ENCODE measurements at places on chromosomes 1 and 21.

GRCh38 chr1:10973552-10973951, 38.9 kb upstream of the TARDBP start:
- DNase-seq: no peak

DNA sequence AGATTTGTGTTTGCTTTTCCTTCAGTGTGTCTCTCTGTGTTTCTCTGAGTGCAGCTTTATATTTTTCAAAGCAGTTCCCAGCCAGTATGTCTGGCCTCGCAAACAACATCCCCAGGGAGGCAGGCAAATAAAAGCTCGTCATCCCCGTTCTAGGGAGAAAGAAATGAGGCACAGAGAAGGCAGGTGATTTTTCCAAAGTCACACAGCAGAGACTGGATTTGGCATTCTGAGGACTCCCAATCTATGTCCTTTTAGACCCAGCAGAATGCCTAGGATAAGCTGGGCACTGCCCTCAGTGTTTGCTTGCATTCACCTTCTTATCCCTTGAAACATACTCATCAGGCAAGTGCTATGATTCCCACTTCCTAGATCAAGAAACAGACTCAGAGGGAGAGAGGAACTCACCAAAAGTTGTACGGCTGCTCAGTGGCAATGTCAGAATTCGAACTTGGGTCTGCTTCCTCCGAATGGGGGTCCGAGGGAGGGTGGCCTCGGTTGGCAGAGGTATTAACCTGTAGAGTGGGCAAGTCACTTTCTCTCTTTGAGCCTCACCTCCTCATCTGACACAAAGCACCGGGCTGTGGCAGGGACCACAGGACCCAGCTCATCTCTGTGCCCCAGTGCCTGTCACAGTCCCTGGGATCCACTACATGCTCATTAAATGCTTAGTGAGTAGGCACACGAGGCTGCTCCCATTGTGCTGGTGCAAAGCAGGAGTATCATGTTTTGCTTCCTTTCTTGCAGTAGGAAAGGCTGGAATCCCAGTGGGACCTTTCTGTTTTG, 4.2 kb downstream of the RAP1GAP start:
- DNase-seq: no peak

DNA sequence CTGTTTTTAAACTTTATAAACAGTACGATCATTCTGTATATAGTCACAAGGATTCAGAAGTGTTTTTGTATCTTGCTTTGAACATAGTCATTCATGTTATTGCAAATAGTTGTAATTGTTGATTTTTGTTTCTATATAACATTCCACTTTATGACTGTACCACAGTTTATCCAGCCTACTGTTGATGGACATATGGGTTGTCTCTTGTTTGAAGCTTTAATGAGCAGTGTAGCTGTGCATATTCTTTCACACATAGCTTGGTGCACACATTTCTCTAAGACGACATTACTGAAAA, 6.1 kb downstream of the CD101 start:
- no peak for DNase-seq

DNA sequence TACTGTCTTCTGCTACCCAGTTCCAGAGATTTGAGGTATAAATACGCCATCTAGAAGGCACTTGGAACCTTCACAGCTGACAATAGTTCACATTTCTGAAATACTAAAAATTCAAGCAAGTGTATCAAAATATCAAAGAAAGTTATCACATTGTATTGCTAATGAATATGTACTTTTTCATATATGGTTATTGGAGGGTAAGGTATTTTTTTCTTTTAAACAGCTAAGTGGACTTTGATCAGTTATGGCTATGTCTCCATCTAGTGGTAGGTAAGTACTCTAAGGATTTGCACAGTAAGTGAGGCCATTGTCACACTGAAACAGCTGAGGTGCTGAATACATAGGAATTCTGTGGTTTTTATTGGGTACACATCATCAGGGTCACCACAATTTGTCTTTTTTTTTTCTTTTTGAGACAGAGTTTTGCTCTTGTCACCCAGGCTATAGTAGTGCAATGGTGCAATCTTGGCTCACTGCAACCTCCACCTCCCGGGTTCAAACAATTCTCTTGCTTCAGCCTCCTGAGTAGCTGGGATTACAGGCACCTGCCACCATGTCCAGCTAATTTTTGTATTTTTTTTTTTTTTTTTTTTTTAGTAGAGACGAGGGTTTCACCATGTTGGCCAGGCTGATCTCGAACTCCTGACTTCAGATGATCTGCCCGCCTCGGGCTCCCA, 49.1 kb upstream of the CR2 start:
- DNase-seq: no peak

DNA sequence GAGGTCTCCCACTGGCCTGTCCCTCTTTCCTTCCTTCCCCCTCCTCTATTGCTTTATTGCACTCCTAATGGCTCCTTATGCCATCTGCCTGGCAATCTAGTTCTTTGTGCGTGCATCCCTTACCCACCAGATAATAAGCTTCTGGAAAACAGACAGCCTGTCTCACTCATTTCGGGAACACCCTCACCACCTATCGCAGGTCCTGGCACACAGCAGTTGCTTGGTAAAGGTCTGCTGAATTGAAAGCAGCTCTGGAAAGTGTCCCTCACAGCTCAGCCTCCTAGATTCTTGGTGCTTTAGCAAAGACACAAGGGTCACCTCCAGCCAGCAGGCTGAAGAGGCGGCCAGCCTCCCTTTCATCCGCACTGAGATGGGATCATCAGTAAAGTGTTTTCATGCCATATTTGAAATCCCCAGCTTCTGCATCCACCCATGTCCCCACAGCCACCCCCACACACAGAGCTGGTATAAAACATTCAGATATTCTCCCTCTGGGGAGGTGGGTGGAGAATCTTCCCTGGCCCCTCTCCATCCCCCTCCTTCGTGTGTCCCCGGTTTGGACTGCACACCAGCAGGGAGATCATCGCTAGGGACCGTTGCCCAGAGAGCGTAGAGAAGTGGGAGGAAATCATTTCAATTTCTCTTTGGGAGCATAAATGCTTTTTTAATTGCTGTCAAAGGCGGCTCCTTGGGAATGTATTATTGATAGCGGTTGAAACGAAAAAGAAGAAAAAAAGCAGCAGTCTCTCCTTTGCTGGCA, 29.1 kb upstream of the ATP2B4 start:
- no peak for DNase-seq

DNA sequence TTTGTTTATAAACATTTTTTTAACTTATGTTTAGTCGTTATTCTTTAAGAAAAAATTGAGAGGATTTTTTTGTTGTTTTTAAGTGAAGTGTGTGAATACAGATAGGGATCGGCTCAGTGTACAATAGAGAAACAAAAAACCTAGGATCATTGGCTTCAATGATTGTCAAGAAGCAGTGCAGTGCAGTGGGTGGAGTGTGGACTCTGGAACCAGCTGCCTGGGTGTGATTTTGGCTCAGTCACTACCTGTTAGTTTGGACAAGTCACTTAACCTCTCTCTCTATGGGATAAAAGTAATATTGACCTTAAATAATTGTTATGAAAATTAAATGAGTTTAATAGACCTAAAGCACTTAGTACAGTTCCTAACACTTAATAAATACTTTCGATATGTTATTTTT, 41.3 kb downstream of the SCCPDH start:
- no peak for DNase-seq

DNA sequence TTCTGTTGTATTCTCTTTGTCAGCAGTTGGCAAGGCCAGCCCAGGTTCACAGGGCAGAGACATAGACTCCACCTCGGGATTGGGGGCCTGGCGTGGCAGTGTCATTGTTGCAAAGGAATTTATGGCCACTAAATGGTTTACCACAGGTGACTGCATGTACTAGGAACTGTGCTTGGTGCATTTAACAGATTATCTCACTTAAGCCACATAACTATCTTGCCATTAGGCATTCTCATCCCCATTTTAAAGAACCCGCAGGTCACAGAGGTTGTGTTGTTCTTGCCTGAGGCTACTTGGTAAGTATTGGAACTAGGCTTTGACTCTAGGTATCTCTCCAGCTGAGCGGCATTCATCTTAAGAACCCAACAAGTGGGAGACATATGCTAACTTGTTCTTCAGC, 9.7 kb downstream of the TLCD4 start:
- no peak for DNase-seq

DNA sequence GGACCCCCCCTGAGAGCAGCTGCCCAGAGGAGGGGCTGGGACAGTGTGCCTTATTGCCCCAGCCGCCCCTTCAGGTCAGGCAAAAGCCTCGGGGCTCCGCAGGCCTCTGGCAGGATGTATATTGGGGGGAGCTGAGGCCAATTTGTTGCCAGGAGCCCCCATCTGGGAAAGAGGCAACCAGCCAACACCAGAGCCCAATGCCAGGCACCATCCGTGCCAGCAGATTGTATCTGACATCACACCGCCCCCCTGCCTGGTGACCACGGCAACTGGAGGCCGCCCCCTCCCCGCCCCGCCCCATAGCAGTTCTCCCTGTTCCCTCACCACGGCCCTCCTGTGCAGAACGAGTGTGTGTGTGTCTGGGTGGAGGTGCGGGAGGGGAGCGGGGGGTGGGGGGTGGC, 3.6 kb upstream of the PLEKHG5 start:
- no peak for DNase-seq

DNA sequence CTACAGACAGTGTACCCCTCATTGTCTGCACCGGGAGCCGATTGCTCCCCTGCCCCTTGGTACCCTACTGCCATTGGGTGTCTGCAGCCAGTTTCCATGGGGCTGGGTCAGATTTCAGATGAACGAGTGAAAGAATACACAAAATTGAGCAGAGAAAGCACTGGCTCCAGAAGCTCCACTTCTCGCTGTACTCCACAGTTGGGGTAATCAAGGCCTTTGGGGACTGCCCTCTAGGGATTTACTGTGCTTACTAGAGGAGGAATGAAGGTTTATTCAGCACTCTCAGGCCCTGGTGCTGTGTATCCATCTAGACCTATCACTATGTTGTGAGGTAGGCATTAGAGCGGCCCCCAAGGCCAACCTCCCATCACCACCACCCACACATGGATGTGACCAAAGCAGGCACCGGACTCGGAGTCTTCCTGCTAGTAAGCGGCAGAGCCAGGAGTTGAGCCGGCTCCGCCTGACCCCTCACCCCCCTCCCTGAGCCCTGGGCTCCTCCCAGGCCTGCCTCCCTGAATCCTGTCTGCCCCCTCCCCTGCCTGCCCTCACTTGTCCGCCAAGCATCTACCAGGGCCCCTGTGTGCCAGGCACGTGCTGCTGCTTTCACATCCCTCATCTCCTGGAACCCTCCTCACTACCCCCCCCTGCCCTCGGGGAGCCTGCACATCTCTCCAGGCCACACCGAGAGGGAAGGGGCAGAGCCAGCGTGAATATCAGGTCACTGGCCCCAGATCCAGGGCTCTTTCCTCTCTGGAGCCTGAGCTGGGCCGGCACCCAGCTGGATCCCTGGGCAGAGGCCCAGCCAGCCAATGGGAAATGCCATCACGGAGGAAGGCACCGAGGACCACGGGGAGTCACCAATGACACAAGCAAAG, 23.3 kb downstream of the KCNN3 start:
- no peak for DNase-seq

DNA sequence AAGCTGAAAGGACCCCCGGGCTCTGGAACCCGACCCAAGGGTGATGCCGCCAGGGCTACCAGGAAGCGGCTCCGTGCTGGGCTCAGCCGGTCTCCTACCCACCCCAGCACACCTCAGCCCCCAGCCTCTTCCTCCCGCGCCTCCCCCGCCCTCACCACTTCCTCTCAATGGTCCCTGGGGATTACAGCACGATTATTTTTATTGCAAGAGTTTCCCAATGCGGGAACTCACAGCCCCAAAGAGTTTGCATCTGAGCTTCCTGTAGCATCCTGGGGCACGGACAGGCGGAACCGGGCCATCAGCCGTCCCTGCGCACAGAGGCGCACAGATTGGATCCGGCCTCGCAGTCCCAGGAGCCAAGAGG, 8.7 kb upstream of the SLX9 start:
- no peak for DNase-seq

- no peak for DNase-seq
Observed at GRCh38 chr1:14682941-14683621, 84.6 kb downstream of the KAZN start.

DNA sequence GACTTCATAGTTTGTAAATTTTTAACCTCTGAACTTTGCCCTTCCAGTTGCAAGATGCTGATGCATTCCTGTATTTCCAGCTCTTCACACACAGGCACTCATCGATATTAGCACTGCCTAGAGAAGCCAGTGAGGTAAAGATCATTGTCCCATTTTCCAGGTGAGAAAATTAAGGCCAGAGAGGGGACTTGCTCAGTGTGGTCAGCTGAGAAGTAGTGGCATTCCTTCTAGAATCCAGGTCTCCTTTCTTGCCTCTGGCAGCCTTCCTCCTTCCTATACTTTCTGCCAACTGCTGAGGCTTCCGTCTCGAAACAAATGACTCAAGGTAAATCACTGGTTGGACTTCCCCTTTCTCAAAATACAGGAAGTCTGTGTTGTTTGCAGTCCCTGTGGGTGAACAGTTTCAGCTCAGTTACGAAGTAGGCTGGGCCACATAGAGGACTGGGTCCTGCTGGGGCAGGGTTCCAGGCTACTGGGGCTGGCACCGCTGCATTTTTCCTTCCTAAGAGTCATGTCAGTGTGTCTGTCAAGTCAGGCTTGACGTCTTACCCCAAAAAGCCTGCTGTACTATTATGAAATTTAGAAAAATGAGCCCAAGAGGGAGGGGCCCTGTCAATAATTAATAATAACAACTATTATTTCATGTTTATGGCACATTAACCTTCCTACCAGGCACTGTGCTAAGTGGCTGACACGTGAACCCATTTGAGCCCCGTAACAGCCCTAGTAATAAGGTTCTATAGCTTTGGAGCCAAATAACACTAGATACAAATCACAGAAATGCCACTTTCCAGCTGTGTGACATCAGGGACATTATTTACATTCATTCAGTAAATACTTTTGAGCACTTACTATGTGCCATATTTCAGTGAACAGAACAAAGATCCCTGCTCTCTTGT, 16.6 kb upstream of the RNF19B start:
- peak; percentile 21 for DNase-seq

- no peak for DNase-seq
Observed at GRCh38 chr1:112722601-112723510, 7.7 kb upstream of the PPM1J start.

GRCh38 chr1:219365451-219365850, 191.8 kb downstream of the LYPLAL1 start:
- no peak for DNase-seq

DNA sequence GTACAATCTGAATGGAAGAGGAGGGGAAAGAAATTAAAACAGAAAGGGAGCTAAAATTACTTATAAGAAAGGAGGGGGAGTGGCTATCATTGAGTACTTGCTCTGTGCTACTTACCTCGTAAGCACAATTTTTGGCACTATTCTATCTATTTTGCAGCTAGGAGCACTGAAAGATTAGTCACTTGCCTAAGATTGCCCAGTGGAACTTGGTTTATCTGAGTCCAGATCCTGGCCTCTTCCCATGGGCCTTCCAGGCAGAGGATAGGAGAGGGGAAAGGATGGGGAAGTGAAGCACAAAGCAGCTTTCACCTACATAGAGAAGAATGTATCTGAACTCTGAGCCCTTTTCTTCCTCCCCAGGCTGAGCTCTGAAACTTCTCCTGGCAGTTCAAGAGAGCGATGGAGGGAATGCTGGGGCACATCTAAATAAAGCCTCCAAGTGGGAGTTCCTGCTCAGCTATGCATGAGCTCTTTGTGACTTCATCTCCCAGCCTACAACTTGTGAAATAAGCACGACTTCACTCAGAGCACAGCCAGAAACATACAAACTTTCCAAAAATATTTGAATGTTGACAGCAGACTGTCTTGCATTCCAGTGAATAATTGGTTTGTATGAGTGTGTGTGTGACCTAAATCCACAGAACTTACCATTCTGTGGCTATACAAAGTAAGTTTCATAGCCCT, 29.4 kb downstream of the HMGB4 start:
- DNase-seq: no peak

All from stimulated activated CD8-positive, alpha-beta memory T cell treated with anti-CD3 and anti-CD28 coated beads, Interleukin-7, amount 100 ng/mL, for 24 hours (primary cell).